Stimulated activated CD8-positive, alpha-beta memory T cell treated with anti-CD3 and anti-CD28 coated beads, Interleukin-4, amount 100 ng/mL, for 1 hour (primary cell): ENCODE measurements at places on chromosomes 4 and X.

DNA sequence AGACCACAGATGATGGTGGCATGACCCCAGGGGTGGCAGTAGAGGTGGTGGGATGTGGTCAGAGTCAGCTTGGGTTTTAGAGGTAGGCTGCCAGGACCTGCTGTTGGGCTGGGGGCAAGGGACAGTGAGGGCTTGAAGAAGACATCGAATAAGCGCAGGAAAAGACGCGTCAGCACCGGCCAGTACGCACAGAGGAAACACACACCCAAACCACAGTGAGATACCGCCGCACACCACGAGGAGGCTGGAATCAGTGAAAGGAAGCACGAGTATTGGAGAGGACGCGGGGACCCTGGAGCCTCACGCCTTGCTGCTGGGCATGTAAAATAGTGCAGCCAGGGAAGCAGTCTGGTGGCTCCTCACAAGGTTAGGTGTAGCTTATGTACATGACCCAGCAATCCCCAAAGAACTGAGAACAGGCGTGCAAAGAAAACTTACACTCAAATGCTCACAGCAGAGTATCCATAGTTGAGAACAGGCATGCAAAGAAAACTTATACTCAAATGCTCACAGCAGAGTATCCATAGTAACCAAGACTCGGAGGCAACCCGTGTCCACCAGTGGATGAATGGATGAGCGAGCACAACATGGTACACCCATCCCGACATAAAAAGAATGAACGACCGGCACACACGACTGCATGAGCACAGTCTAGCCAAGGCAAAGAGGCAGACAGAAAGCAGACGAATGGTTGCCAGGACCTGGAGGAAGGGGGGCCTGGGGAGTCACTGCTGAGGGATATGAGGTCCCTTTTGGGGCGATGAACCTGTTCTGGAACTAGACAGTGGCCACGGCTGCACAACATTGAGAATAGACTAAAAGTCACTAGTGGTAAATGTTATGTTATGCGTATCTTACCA is 13.3 kb downstream of the PDZD4 start:
- DNase-seq = no peak

GRCh38 chr4:734075-734474 is 28.4 kb downstream of the PCGF3 start:
- DNase-seq = no peak

- DNase-seq = no peak
Measured at GRCh38 chr4:60652933-60653332, 547.2 kb upstream of the ADGRL3 start.

- no peak for DNase-seq
Measured at GRCh38 chrX:107706309-107706708, 69.3 kb downstream of the TSC22D3 start.

DNA sequence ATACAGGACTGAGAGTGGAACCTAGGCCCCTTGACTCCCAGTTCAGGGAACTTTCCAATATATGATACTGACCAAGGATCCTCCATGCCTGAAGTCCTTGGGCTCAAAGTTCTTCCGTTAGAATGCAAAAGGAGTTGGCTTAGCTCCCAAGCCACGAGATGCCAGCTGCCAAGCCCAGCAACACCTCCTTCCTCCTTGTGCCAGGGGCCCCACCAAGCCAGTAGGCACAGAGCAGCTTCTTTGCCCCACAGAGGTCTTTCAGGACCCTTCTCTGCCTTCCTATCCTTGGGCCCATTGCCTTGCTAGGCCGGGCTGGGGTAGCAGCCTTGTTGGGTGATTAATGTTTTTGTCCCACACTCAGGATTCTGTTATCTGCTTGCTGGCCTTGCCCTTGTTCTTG is 105.6 kb downstream of the EFNB1 start:
- DNase-seq = no peak
